ENCODE measurements at places on chromosomes 4 and X.

DNA sequence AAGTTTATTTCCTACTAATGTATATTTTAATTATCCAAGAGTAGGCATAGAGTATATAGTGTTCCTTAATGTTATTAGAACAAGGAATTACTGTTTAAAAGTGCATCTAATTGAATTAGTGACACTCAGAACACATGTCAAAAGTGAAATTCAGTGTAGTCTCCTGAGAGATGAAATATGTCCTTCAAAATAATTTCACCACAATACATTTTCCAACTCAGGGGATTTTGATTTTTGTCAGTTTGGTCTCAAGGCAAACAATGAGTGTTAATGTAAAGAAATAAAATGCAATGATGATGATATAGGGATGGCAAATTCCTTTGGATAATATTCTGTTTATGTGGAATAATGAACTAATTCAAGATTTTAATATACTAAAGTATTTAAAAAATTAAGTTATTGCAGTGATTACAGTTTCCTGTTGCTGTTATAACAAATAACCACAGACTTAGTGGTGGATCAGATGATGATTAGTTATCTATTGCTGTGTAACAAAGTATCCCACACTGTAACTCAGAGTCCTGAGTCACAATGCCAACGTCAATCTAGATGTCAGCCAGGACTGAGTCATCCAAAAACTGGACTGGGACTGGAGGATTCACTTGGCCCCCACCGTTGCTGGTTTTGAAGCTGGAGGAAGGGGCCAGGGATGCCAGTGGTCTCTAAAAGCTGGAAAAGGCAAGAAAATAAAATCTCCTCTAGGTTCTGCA lies 148.0 kb upstream of the SLC7A11 start:
- peak; percentile 34 for DNase-seq

GRCh38 chr4:143417679-143418403 lies 81.2 kb downstream of the GAB1 start:
- no peak for DNase-seq

- DNase-seq, result no peak
Measured at GRCh38 chrX:500481-501010, 113.8 kb upstream of the PPP2R3B start.

DNA sequence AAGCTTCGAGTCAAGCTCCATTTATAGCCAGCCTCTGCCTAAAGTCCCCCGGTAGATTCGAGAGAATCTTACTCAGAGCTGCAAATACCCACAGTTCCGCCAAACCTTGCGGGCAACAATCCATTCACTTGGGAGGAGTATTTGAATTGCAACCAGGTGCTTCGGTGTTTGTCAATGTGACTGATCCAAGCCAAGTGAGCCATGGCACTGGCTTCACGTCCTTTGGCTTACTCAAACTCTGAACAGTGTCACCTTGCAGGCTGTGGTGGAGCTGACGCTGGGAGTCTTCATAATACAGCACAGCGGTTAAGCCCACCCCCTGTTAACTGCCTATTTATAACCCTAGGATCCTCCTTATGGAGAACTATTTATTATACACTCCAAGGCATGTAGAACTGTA lies 11.2 kb downstream of the CD40LG start:
- DNase-seq, result no peak

- DNase-seq, result peak; percentile 34
Measured at GRCh38 chr4:184359888-184360287, 114.5 kb downstream of the IRF2 start.

DNA sequence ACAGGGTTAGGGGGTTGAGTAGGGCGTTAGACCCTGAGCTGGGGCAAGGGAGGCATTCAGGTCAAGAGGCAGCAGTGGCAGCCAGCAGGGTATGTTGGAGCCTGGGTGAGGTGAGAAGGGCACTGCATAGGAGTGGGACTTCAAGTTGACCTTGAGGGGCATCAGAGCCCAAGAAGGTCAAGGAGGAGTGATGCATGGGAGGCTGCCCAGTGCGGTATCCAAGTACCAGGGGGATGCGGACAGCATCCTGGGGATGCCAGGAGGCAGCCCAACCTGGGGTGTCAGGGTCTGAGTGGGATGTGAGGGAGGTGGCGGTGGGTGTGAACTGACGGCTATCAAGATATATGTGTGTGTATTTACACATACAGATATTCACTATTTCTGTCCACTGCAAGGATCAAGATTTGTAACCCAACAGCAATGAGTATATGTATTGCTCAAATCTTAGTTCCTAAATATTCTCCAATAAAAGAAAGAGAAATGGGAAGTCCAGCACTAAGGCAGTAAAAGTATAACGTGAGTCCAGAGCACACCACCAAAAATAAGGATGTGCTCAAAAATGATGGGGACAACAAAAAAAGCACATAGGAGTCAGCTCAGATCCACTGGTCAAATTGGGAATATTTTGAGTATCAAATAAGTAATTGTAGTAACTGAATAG lies 9.8 kb upstream of the DCLK2 start:
- no peak for DNase-seq

GRCh38 chr4:3781193-3781886 lies 15.2 kb downstream of the ADRA2C start:
- DNase-seq, result no peak

Measured in fibroblast of skin of right quadriceps (primary cell).